Epithelial cell of proximal tubule (primary cell): ENCODE measurements at places on chromosomes 11 and 22. TPM values are rescaled to one million over a fixed set of nuclear protein-coding genes. Genes with fewer than 3 reads are reported as not detected.
A peak's percentile ranks its signal among the peaks of the same experiment; 100 is the strongest.

GRCh38 chr22:17905445-17905844, 118.9 kb downstream of the MICAL3 start:
- no peak for DNase-seq

DNA sequence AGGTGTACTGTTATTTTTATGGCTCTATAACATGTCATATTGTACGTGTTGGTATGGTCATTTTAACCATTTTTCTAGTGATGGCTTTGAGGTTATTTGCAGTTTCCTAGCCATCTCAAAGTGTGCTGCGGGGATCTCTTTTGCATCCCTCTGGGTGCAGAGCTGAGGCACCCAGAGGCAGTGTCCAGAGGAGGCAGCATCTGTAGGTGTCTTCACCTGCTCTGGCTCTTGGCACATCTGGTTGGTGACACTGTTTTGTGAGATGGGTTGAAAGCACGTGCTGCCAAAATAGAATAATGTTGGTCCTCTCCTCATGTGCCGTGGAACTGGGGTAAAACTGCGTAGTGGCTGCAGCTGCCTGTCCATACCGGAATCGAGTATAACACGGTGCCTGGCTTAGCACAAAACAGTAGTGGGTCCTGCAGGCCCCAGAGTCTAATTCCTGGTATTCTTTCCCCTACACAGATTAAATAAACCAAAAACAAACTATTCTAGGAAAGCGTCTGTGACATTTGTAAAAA, 12.9 kb downstream of the NEAT1 start:
- no peak for DNase-seq

- no peak for DNase-seq
Observed at GRCh38 chr11:73566977-73567755, 30.7 kb downstream of the FAM168A start.

Gene CCDC157
- total RNA-seq: 2.2 and 5.0 TPM in 2 replicates

- no peak for DNase-seq
Observed at GRCh38 chr22:49642331-49642730, 185.3 kb downstream of the BRD1 start.

Gene BBOX1
- total RNA-seq: not detected in 2 replicates

Gene RFPL1
- not detected in 2 replicates for total RNA-seq

DNA sequence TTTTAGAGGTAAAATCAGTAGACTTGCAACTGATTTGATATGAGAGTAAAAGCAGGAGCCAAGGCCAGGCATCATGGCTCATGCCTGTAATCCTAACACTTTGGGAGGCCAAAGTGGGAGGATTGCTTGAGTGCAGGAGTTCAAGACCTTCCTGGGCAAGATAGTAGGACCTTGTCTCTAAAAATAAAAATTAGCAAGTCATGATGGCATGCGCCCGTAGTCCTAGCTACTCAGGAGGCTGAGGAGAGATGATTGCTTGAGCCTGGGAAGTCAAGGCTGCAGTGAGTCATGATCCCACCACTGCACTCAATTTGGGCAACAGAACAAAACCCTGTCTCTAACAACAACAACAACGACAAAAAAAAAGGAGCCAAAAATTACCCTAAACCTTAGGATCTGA, 13.5 kb downstream of the SGSM3 start:
- DNase-seq: no peak

DNA sequence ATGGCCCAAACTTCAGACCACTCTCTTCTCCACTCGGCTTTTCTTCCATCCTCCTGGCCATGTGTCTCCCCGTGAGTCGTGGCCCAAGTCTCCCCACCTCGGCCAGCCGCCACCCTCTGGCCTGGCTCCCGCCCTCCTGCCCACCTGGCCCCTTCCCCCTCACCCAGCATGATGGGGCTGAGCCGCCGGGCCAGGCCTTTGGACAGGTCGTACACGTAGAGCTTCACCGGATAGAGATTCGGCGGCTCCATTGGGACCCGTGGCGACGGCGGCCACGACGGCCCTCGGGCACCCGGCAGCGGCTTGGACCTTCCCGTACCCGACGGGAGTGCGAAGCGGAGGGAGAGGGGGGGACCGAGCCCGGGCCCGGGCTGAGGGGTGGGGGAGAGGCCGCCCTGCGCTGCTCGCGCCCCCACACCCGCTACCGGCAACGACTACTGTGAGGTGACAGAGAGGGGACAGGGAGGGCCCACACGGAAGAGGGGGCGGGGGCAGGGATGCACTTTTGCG, at the start of gene DESI1:
Gene DESI1, minus strand, starts transcription at position 455 of the 510 bp plus-strand sequence. Its CDS starts 204 bp downstream, at position 251.
- DNase-seq: no peak

DNA sequence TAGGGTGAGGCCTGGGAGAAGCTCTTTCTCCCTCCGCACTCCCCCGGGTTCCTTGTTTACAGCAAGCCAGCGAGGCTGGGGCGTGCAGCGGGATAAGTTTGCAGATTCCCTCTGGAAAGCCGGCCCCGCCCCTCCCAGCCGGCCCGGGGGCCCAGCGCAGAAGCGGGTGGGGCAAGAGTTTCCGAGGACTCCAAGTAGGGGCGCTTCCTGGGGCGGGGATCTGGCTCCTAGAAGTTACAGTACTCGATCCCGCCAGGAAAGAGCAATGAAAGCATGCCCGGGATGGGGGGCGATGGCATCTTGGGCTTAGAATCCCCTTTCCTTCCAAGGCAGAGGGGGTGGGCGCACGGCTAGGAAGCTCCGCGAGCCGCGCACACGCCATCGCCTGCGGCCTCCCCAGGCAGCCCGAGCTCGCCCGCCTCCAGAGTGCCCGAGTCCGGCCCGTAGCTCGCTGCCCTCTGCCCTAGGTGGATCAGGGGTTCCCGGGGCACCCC, 385 bp downstream of the TST start:
- DNase-seq: no peak

Gene RIN1
- total RNA-seq: 18.9 and 21.1 TPM in 2 replicates

DNA sequence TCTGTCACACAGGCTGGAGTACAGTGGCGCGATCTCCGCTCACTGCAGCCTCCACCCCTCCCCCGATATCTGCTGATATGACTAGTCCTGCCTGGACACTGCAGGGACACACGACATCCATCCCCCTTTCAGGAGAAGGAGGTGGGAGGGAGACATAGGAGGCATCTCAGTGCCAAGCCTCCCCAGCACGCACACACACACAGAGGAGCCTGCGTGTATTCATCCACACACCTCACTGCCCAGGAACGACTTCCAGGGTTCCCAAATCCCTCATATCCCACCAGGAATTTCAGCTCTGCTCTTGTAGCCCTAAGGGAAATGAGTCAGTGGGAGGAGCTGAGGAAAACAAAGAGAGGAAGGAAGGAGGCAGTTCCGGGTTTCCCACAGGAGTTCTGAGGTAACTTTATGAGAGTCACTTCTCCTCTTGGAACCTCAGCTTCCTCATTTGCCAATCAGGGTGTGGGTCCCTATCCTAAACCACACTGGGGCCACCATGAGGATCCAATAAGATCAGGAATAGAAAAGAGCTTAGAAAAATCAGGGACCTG, 37.2 kb upstream of the ACER3 start:
- peak; percentile 56 for DNase-seq
